Spleen (tissue), 13 donors: ENCODE measurements at places on chromosomes 11 and 22. TPM values are rescaled to one million over a fixed set of nuclear protein-coding genes. Genes with fewer than 3 reads are reported as not detected.

GRCh38 chr22:43923631-43924464 is at the start of gene PNPLA3:
PNPLA3 (plus strand) TSS chr22:43923805; CDS start chr22:43923912, 107 bp downstream.
- H3K27me3 ChIP-seq: peaks cover 23% of the 10 kb centered on the region
- H3K27ac ChIP-seq: no peak within 1 kb of the TSS
- peaks cover 18% of the 10 kb centered on the region for H3K4me1 ChIP-seq
- peak; percentile 89 for DNase-seq

Gene CNIH2
- 0.26 TPM for polyA plus RNA-seq

DNA sequence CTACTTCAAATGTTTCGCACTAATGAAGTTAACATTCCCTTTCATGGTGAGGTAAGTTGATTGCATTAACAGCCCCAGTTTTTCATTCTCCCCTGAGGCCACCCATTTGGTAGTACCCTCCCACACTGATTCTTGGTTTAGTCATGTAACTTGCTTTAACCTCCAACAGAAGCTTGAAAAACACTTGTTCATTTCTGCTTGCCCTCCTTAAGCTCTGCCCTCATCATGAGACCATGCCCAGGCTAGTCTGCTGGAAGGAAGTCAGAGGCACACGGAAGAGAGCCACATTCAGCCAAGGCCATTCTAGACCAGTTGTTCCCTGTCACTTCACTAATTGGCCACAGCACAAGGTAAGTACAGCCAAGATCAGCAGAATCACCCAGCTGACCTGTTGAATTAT is 50.7 kb upstream of the CD44 start:
- no peak for DNase-seq
- H3K36me3 ChIP-seq: no peaks in the 10 kb centered on the region
- H3K27ac ChIP-seq: no peak overlapping the region
- H3K4me3 ChIP-seq: no peak overlapping the region
- peaks cover 35% of the 10 kb centered on the region for H3K4me1 ChIP-seq

Gene HOATZ
- not detected for polyA plus RNA-seq

DNA sequence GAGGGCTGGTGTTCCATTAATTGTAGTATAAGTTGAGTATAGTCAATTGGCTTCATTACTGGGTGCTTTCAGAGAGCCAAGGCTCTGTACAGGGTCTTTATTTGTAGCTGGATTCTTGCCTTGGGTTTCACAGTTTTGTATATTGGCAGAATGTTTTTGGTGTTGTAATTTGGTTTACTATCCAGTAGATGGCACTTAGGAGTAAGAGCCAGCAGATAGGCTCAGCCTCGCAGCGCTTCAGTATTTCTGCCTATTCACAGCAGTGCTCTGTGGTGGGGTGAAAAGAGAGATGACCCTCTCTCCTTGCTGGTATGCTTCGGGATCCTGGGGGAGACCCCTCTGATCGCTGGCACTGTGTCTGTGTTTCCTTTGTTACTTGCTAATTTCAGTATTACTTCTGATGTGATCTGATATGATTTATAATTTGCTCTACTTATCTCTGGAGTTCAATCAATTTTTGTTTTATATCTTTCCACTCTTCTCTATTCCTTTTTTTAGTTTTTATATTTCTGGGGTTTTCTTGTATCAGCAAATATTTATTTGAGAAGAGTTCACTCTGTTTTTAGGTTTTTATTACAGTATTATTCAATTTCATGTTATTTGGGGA is 52.2 kb downstream of the ANO5 start:
- no peaks in the 10 kb centered on the region for H3K36me3 ChIP-seq
- no peaks in the 10 kb centered on the region for H3K4me1 ChIP-seq
- H3K27me3 ChIP-seq: no peaks in the 10 kb centered on the region
- no peak for DNase-seq

Gene SLC36A4
- 3.4 TPM for polyA plus RNA-seq

DNA sequence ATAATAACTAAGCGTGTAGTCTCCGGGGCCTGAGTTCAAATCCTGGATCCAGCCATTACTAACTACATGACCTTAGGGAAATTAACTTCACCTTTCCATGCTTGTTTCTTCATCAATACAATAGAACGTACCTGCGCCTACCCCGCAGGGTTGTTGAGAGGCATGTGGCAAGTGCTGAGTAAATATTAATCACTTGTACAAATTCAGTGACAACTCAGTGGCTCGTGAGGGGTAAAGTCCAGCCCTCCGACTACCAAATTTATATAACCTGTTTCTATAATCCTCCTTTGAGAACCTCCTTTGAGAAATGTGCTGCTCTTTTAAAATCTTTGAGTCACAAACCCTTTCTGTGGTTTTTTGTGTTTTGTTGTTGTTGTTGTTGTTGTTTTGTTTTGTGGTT is 49.8 kb downstream of the FEZ1 start:
- H3K36me3 ChIP-seq: no peaks in the 10 kb centered on the region
- H3K27ac ChIP-seq: no peak overlapping the region
- H3K27me3 ChIP-seq: no peaks in the 10 kb centered on the region
- no peak for DNase-seq

- H3K36me3 ChIP-seq: no peaks in the 10 kb centered on the region
- no peaks in the 10 kb centered on the region for H3K4me1 ChIP-seq
- H3K27me3 ChIP-seq: no peaks in the 10 kb centered on the region
- no peak for DNase-seq
- no peak overlapping the region for H3K4me3 ChIP-seq
Observed at GRCh38 chr11:28963187-28963586, 855.0 kb downstream of the METTL15 start.

- H3K4me3 ChIP-seq: no peak overlapping the region
- H3K4me1 ChIP-seq: no peaks in the 10 kb centered on the region
- no peaks in the 10 kb centered on the region for H3K27me3 ChIP-seq
- no peaks in the 10 kb centered on the region for H3K36me3 ChIP-seq
Observed at GRCh38 chr11:44515048-44515447, 50.4 kb upstream of the CD82 start.

Gene NAALADL1
- 19.2 TPM for polyA plus RNA-seq

Gene NRXN2
- 0.61 TPM for polyA plus RNA-seq

Gene CD248
- polyA plus RNA-seq: 2.7 TPM

GRCh38 chr22:43008509-43008908 is 6.4 kb downstream of the PACSIN2 start:
- no peak overlapping the region for H3K27ac ChIP-seq
- peaks cover 89% of the 10 kb centered on the region for H3K4me1 ChIP-seq
- no peaks in the 10 kb centered on the region for H3K36me3 ChIP-seq
- H3K4me3 ChIP-seq: no peak overlapping the region

Gene SCGB1C1
- not detected for polyA plus RNA-seq

DNA sequence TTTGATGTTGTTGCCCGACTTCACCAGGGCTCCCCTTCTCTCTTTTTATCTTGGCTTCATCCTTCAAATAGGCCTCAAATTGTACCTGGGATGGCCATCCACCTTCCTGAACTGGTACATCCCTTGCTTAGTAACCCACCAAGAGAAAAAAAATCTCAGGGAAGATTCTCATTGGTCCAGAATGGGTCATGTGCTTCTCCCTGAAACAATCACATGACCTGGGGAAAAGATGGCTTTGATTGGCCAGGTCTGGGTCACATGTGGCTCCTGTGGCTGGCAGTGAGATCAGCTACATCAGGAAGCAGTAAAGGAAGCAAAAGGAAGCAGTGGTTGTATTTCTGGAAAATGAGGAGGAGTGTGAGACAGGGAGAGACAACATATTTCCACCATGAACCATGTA is 540.2 kb downstream of the MIAT start:
- H3K27me3 ChIP-seq: no peaks in the 10 kb centered on the region
- H3K4me1 ChIP-seq: no peaks in the 10 kb centered on the region
- H3K36me3 ChIP-seq: no peaks in the 10 kb centered on the region

- no peak overlapping the region for H3K4me3 ChIP-seq
- H3K4me1 ChIP-seq: no peaks in the 10 kb centered on the region
- H3K36me3 ChIP-seq: peaks cover 5% of the 10 kb centered on the region
- no peak for DNase-seq
- no peak overlapping the region for H3K27ac ChIP-seq
Observed at GRCh38 chr22:21904250-21904789, 36.9 kb upstream of the MAPK1 start.
